ENCODE measurements at places on chromosomes 2 and 18.

GRCh38 chr2:62568074-62568473 is 62.1 kb upstream of the TMEM17 start:
- DNase-seq = no peak

DNA sequence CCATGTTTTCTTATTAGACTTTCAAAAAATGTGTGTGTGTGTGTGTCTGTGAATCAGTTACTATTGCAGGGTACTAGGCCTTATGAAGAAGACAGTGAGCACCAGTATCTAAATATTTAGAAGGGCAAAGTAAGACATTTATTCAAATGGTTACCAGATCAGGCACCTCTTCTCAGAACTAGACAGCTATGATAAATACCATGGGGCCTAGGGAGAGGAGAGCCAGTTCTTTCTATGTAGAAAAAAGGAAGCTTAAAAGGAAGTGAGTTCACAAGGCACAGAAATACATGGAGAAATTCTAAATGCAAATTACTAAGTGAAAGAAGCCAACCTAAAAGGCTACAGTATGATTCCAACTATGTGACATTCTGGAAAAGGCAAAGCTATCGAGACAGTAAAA is 261.3 kb downstream of the SOX11 start:
- DNase-seq = no peak

DNA sequence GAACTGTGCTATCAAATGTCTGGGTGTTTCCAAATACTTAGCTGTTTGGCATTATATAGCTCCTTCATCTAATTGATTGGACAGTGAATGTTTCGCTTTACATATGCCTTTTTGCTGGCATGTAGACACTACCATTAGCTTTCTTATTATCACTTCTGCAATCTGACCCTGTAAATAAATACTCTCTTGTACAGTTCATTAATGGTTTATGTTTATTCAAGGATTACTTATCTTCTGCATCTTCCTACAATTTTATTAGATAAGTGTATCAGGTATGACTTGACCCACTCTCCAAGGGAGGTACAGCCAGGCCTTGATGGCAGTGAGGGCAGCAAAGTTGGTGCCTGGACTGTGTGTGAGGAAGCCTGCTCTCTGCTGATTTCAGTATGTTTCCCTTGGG is 614.1 kb upstream of the SETBP1 start:
- no peak for DNase-seq

GRCh38 chr2:127527001-127527804 is 914 bp upstream of the IWS1 start:
- DNase-seq = no peak

GRCh38 chr2:216694082-216694825 is 1.1 kb downstream of the IGFBP5 start:
- no peak for DNase-seq

GRCh38 chr2:50575232-50575631 is 456.7 kb downstream of the NRXN1 start:
- no peak for DNase-seq

GRCh38 chr2:164522561-164522981 is 98.7 kb downstream of the GRB14 start:
- no peak for DNase-seq

- DNase-seq = no peak
These were observed 30.3 kb downstream of the NCOA1 start for GRCh38 chr2:24521162-24521857.

GRCh38 chr18:48646976-48647375 is 108.1 kb downstream of the CTIF start:
- no peak for DNase-seq

DNA sequence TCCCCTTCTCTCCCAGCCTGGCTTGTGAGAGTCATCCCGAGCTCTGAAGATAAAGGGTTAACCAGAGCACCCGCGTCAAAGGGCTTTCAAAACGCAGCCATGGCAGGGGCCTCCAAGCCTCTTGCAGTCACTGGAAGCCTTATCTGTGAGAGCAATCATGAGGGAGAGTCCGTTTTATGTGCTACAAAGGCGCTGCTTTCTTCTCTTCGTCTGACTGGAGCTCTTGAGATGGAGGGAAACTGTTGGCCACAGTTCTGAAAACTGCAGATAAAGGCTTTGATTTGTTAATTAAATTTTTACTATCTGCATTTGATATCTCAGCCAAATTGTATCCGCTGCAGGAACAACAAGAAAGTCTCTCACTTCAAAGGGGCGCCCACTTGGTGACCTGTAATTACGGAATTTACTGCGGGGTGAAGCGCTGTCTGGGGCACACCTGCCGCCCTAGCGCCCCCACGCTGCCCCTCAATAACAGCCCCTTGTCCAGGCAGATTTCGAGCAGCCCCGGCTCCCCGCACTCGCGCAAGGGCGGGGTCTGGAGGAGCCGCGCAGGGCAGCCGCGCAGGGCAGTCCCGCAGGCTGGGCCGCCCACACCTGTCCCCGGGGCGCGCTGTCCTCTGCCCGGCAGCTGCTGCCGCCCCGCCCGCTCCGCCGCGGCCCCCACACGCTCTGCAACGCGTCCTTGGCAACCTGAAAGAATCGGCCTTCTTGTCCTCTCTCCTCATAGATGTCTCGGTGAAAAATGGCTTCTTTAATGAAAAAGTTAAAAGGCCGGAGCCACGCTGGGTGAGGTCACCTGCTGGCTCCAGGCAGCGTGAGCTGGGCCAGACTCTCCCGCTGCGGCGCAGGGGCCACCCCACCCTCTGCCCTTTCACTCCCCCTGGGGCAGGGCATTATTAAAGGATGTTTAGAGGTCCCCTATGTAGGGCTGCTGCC is 217.9 kb downstream of the VAPA start:
- no peak for DNase-seq

DNA sequence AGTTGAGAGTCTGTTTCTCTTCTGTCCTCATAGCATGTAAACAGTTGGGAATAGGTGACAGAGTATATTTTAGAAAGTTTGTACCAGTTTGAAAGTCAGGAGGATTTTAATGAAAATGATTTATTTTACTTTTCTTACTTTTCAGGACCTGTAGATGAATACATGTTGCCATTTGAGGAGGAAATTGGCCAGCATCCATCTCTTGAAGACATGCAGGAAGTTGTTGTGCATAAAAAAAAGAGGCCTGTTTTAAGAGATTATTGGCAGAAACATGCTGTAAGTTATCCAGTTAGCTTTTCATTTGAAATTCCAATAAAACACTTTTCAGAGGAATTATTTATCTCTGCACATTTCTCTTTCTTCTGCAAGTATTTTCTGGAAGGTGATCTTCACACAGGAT is 81.1 kb downstream of the ACVR2A start:
- no peak for DNase-seq

DNA sequence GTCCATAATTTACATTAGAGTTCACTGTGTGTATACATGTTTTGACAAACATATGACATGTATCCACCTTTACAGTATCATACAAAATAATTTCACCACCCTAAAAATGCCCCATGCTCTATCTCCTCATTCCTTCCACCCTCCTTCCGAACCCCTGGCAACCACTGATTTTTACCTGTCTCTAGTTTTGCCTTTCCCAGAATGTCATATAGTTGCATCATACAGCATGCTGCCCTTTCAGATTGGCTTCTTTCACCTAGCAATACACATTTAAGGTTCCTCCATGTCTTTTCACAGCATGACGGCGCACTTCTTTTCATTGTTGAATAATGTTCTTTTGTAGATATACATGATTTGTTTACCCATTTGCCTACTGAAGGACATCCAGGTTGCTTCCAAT is 10.4 kb downstream of the LRPPRC start:
- DNase-seq = no peak

GRCh38 chr2:96801005-96801785 is 14.9 kb upstream of the CNNM3 start:
- DNase-seq = peak; percentile 66

DNA sequence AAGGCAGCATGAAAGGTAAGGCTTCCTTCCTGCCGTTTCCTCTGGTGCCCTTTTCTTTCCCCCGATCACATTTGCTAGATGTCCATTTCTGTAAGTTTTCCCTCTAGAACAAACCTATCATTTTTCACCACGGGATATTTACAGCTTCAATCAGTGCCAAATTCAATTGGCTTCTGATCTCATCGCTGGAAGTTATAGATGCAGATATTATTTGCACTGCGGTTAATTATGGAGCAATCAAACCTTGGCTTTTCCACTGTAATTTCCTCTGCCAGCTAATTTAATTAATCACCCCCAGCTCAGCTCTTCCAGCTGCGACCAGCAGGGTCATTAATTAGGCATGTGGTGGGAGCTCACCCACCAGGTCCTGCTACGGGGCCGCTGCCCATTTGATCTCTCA is 86.1 kb downstream of the GBX2 start:
- DNase-seq = no peak

DNA sequence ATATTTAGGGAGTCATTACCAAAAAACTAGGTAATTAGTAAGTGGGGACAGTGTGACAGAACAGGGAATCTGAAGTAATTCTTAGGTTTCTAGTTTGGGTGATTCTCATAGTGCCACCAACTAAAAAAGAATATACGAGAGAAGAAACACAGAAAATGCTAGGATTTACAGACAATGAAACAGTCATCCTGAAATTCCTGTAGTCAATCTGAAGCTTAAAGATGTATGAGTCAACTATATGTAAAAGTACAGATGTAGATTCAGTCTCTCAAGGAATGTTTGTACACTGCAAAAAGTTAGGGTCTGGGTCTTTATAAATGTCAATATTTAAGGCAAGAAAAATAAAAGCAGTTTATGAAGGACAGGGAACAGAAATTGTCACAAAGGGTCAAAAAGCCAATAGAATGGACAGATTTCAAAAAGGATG is 107.0 kb downstream of the STRN start:
- DNase-seq = no peak

GRCh38 chr2:239268549-239268948 is 132.3 kb downstream of the HDAC4 start:
- DNase-seq = no peak

GRCh38 chr2:118495290-118495689 is 352.2 kb downstream of the EN1 start:
- no peak for DNase-seq

- DNase-seq = no peak
These were observed 3.2 kb downstream of the ZBTB7C start for GRCh38 chr18:48405978-48406377.

GRCh38 chr2:60445684-60446179 is 107.7 kb downstream of the BCL11A start:
- no peak for DNase-seq

GRCh38 chr18:6363216-6363615 is 51.5 kb downstream of the L3MBTL4 start:
- no peak for DNase-seq

DNA sequence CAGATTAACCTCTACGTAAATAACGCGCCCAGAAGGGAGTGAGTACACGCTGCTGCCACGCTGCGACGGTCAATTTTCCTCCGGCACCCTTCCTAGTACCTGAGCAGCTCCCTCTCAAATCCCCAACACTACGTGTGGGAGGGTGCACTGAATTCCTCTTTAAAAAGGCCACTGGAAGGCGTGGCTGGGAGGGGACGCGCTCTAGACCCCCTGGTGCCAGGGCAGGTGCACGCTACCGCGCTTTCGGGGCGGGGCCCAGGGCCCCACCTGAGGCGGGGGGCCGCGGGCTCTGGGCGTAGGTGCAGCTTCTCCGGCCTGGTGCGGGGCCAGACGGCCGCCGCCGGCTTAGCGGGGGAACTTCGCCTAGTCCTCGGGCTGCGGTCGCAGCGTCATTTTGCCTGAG is 668 bp upstream of the ANKRD12 start:
- no peak for DNase-seq
